DND-41 (cell line): ENCODE measurements at places on chromosomes 7 and 10.

DNA sequence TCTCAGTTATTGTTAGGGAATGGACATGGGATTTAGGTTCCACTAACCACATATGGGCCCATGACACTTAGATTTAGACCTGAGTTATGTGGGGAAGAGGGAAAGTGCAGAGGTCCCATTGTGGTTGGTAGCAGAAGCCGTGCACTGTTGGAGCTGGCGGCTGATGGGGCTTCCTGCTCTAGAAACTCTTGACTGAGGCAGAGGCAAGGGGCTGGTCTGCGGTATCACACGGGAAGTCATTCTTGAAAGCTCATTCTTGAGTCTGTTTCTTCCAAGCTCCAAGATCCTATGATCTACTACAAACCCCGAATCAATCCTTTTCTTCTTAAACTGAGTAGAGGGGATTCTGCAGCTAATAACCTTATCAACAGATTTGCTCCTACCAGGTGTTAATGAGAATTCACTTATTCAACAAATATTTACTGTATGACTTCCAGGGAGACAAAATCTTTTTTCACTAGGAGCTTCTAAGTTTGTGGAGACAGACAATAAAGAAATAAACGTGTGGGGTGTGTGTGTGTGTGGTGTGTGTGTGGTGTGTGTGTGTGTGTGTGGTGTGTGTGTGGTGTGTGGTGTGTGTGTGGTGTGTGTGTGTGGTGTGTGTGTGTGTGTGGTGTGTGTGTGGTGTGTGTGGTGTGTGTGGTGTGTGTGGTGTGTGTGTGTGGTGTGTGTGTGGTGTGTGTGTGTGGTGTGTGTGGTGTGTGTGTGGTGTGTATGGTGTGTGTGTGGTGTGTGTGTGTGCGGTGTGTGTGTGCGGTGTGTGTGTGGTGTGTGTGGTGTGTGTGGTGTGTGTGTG, 57.1 kb downstream of the AOC1 start:
- peak; percentile 58 for DNase-seq

DNA sequence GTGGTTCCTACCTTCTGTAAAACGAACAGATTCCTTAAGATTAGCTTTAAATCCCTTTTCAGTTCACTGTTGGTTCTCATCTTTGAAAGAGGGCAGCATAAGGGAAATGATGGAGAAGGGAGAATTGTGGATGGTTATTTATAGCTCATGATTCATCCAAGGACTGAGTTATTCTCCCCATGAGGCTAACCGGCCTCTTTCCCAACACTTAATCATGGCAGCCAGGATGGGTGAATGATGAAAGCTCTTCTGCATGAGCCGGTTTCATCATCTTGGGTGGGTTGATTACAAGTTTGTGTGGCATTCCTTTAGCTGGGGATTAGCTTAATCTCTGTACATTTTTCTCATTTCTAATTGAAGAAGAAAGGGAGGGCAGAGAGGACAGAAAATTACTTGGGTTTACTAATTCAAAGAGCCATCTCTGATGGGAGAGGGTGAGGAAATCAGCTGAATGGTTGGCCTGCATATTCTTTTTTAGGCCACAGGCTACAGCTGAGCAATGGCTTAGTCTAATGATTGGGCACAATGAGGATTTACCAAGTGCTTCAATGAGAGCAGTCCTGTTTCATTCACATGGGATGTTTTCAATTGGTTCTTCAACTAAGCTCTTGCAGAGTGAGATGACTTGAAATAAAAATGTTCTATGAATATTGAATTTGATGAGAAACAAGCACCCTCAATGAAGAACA, 250.0 kb downstream of the BMPER start:
- no peak for DNase-seq

DNA sequence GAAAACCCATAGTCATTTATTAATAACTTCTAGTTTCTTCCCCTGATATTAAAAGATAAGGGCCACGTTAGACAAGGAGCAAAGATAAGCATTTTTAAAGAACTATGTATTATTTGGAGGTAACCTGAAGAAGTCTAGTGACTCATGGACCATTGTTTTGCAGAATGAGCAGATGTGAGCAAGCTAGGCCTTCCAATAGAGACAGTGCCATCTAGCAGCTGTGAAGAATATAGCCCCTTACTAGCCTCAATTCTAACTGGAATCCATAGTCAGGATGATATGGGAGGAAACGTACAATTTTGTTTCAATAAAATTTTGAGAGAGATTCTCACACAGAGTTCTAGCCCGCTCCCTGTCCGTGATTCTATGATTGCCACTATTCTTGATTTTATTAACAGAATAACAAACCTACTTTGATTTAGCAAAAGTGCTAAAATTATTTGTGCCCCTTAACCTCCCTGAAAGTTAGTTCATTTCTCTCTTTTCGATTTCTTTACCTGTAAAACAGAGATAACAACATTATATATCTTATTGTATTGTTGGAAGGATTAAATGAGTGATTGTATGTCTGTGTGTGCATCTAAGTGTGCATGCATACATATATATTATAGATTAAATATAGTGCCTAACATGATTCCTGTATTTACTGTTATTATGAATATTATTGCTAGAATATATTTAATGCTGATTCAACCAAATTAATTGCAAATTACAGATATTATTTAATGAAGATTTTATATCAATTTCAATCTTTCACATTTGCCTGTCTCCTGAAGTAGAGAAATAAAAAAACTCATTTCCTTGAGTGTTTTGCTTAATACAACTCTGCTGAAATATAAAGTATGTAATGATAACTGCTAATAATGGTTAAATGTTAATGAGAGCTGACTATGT, 22.7 kb downstream of the FAM237B start:
- DNase-seq = no peak

GRCh38 chr7:33050535-33051318, 11.8 kb downstream of the NT5C3A start:
- DNase-seq = peak; percentile 20

GRCh38 chr7:112981966-112982365, 104.7 kb downstream of the GPR85 start:
- no peak for DNase-seq

DNA sequence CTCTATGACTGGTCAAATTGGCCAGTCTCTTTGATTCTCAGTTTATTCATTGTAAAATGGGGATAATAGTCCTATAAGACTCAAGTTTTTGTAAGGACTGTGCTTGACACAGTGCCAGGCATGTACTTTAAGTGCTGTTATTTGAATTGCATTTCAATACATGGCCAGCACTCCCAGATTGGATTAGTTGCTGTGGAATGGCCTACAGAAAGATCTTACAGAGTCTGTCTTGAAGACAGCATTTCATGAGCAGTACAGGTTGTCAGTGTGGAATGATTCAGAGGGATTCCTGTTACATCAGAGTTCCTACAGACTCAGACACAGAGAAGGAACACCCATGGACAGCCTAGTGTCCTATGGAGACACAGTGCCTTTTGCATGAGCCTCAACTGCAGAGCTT, 238.1 kb upstream of the BMPER start:
- DNase-seq = no peak

- no peak for DNase-seq
These were observed 480.9 kb downstream of the PHTF2 start for GRCh38 chr7:78279457-78279856.

DNA sequence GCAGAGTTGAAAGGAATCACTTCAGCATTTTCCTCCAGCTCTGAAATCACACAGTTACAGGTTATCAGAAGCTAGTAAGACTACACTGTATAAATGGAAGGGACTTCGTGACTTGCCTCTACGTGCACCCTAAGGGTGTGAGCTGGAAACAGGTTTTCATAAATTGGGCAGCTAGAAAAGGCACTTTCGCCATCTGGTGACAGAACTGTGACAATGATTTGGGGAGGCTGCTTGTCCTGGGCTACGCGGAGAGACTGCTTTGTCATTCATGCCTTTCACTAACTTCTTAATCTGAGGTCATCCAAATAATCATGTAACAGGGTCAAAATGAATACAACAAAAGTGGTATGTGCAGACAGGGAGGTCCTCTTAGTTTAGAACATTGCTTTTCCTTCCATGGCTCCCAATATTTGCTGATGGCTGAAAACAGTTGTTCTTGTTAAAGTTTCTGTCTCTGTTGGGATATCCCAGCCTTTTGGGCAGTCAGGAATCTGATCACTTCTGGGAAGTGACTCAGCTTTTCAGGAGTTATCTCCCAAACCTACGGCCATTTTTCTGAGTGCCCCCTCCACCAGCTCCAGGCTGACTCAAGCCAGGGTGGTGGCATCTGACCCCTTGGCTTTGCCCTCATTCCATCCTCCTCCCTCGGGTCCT, 17.8 kb downstream of the VWC2 start:
- DNase-seq = no peak

DNA sequence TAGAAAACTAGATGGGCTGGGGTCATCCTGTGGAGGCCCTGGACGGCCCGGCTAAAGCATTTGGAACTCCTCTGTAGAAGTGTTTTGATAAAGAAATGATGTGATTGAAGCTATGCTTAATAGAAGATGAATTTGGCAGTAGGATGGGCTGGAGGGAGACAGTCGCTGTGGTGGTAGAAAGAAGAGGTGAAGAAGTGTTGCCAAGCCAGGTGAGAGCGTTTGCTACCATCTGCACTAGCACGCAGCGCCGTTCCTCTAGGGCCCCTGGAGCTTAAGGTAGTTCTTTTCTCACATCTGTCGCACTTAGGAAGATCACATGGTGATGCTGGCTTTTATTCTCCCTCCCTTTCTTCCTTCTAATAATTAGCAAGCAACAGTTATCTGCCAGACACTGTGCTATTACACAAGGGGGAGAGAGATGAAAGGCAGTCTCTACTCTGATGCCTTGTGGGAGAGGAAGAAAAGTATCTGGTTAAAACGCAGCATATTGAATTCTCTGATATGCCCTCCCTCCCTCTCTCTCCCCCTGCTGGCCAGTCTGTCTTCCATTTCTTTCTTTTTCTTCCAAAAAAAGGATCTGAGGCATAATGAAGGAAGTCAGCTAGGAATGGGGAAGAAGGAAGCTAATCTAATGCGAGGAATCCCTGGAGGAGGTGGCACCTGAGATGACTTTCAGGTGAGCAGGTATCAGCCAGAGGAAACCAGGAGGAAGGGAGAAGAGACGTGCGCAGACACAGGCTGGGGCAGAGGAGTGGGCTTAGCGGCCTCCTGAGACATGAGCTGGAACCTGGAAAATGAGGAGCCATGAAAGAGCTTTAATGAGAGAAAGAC, 162.3 kb upstream of the KLF14 start:
- DNase-seq = no peak

DNA sequence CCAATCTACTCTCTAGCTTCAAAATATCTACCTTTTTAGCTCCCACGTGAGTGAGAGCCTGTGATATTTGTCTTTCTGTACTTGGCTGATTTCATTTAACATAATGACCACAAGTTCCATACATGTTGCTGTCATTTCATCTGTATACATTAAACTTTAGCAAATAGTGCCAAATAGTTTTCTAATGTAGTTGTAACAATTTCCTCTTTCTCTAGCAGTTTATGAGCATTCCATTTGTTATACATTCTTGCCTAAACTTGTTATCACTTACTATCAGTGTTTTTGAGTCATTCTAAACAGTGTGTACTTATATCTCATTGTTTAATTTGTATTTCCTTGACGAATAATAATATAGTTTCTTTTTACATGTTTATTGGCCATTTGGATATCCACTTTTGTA, 77.2 kb downstream of the NEUROD6 start:
- no peak for DNase-seq

GRCh38 chr10:103535595-103535994, 42.1 kb downstream of the NEURL1 start:
- DNase-seq = no peak

GRCh38 chr7:7969306-7970236, 975 bp downstream of the GLCCI1 start:
- peak; percentile 47 for DNase-seq

DNA sequence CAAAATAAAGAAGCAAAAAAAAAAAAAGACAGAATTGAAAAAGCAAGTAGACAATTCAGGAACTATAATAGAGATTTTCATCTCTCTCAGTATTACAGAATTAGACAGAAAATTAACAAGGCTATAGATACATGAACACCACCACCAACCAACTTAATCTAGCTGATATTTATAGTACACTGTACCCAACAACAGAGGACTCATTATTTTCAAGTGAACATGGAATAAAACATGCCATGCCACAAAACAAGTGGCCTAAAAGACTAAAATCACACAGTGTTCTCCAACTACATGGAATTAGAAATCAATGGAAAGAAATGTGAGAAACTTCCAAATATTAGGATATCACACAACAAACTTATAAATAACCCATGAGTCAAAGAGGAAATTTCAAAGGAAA, 9.1 kb downstream of the TMEM168 start:
- no peak for DNase-seq

DNA sequence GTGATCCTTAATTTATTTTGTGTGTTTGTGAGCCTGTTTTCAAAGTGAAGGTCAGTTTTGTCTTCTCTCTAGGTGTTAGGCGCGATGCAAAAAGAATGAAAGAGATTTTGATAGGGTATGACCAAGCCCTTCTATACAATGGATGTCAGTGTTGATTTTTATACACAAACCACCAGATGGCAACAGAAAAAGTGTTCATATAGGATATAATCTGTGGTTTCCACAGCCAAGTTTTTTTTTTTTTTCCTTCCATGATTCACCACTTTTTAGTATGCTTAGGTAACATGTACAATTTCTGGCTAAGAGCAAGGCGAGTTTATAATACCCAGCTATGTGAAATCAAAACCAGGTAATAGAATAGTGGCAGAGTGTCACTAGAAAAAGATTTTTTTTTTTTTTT, 8.1 kb downstream of the SDK1 start:
- DNase-seq = no peak

GRCh38 chr10:128932071-128932820, 534.8 kb upstream of the MGMT start:
- DNase-seq = no peak

DNA sequence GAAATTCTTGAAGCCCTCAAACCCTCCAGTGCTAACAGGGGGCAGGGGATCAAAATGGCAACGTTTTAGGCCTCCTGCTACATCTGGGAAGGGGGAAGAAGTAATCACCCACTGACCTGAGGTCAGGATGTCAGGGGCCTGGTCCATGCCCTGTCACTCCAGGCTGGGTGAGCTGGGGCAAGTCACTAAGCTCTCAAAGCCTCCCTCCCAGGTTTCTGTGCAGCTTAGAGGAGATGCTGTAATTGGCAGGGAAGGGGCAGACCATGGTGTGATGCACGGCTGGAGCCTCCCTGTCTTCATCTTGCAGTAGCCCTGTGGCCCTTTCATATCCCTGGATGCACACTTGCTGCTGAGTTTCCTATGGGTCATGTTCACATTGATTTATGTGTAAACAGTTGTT, 27.2 kb downstream of the LEP start:
- DNase-seq = no peak

- DNase-seq = no peak
These were observed 40.7 kb downstream of the ZCCHC24 start for GRCh38 chr10:79404690-79405131.

DNA sequence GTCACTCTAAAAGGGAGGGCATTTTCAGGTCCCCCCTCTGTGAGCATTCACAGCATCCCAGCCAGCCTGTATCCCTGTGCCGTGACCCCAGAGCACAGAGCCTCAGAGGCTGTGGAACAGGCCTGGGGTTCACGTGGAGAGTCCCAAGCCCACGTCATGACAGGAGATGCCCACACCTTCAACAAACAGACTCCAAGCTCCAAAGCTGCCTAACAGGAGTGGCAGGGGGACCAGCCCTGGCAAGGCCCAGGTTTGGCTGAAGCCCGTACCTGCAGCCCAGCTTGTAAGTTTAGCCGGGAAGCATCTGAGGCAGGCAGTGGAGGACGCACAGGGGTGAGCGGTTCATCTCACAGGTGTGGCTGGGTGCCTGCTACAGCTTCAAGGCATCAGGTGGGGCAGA, 33.5 kb downstream of the LHPP start:
- DNase-seq = no peak

GRCh38 chr7:44960011-44960580, 18.7 kb downstream of the MYO1G start:
- no peak for DNase-seq

- DNase-seq = no peak
These were observed 172.6 kb downstream of the FGFR2 start for GRCh38 chr10:121425623-121426022.

- DNase-seq = peak; percentile 91
These were observed 14.3 kb downstream of the ZC3HAV1 start for GRCh38 chr7:139095194-139095659.
